HFFc6 (cell line): ENCODE measurements at places on chromosomes 1 and 21. TPM values are rescaled to one million over a fixed set of nuclear protein-coding genes. Genes with fewer than 3 reads are reported as not detected.

DNA sequence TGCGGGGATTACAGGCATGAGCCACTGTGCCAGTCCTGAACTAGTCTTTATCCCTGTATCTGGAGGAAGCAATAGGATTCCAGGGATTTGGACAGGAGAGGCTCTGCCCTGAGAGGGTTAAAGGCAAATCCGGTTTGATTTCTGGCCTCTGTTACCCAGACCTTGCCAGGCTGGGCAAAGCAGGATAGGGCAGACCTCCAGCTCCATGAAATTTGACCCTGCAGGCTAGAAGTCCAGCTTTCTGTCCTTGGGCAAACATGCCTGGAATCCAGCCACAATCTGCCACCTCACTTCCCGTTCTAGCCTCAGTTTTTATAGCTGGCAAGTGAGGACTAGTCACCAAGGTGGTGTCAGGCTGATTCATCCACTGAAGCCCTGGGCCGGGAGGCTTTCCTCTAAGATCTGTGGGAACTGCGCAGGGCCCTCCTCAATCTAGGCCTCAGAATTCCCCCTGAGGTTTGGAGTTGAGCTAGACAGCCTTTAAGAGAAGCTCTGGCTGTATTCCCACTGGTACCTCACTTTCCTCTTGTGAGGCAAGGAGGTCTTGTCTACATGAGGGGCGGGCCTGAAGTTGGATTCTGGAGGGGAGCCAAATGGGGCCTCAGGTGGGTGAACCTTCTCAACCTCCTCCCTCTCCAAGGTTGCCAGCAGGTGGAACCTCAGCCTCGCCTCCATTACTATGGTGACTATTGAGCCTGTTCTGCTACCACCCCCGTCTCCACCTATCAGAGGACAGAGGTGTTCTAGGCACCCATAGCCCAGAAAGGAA, 7.0 kb upstream of the P3R3URF start:
- DNase-seq: peak; percentile 96

SAMD11 gene
- 18.0 to 26.5 TPM (median 24.6 TPM) in 3 replicates for total RNA-seq

F3 gene
- total RNA-seq: 169 to 459 TPM (median 437 TPM) in 3 replicates

DNA sequence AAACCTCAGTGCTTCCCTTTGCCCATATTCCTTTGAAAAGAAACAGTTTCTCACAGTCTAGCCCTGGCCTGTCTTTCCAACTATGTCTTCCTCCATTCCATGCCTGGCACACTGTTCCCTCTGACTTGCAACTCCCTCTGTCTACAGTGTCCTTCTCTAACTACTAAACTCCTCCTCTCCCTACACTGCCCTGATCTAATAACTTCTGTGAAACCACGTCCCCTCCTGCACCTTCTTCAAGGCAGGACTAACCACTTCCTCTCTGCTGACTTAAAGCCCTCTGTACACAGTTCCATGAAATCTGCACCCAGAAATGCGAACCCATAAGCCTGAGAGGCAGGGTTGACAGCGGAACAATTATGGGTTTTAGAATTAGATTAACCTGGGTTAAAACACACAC, 62.2 kb upstream of the ATP1B1 start:
- no peak for DNase-seq

GRCh38 chr1:31904339-31905092, 33.7 kb downstream of the PTP4A2 start:
- DNase-seq: no peak
